Left lung (tissue), 14 donors: ENCODE measurements at places on chromosomes 1 and 21. TPM values are rescaled to one million over a fixed set of nuclear protein-coding genes. Genes with fewer than 3 reads are reported as not detected.

DNA sequence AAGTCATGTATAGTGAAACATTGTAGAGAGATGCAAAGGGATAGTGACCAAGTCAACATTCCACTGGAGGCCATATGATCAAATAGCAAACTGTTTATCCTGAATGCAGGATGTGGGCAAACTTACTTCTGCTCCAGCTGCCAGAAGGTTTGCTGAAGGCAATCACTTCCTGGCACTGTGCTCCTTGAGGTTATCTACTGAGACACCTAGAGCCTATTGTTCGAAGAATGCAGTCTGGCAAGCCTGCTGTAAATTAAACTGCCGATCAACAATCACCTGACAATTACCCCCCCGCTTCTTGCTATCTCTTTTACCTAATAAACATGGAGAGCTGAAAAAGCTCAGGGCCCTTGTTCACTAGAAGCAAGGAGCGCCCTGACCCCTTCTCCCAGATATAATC, 139.4 kb upstream of the B3GALT2 start:
- H3K27ac ChIP-seq = no peak overlapping the region
- no peak overlapping the region for H3K4me3 ChIP-seq
- H3K4me1 ChIP-seq = no peaks in the 10 kb centered on the region
- DNase-seq = no peak

The VAV3 gene
- total RNA-seq = 14.5 TPM

DNA sequence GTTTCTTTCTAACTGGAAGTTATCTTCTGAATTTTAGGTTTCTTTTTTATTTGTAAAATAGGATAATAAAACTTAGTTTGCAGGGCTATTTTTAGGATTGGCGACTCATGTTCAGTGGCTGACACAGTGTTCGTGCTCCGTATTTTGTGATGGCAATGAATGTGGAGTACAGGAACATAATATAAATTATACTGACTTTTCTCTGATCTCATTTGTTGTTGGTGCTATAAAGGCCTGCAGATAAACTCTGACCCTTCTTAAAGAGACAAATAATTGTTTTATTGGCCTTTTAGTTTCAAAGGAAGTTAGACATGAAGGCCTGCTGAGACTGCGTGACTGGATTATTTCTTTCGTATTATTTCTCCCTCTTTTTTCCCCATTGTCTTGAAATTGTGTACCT, 339.6 kb downstream of the PDE4B start:
- H3K27me3 ChIP-seq = no peaks in the 10 kb centered on the region
- H3K27ac ChIP-seq = no peak overlapping the region
- DNase-seq = no peak
- H3K36me3 ChIP-seq = no peaks in the 10 kb centered on the region
- no peak overlapping the region for H3K4me3 ChIP-seq
- H3K4me1 ChIP-seq = no peaks in the 10 kb centered on the region

DNA sequence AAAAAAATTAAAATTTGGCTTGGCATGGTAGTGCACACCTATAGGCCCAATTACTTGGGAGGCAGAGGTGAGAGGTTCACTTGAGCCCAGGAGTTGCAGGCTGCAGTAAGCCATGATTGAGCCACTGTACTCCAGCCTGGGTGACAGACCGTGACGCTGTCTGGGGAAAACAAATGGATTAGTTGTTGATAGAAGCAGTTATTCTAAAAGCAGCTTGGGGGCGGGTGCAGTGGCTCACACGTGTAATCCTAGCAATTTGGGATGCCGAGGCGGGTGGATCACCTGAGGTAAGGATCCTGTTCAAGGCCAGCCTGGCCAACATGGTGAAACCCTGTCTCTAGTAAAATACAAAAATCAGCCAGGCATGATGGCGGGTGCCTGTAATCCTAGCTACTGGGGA, 40.3 kb downstream of the KIF1B start:
- no peaks in the 10 kb centered on the region for H3K27me3 ChIP-seq
- peaks cover 2% of the 10 kb centered on the region for H3K4me1 ChIP-seq
- H3K4me3 ChIP-seq = no peak overlapping the region
- H3K27ac ChIP-seq = no peak overlapping the region
- DNase-seq = no peak

GRCh38 chr1:243496187-243496646, 240.4 kb downstream of the SDCCAG8 start:
- H3K36me3 ChIP-seq = peaks cover 28% of the 10 kb centered on the region
- no peaks in the 10 kb centered on the region for H3K4me1 ChIP-seq
- H3K4me3 ChIP-seq = peak overlapping the region; percentile 12

DNA sequence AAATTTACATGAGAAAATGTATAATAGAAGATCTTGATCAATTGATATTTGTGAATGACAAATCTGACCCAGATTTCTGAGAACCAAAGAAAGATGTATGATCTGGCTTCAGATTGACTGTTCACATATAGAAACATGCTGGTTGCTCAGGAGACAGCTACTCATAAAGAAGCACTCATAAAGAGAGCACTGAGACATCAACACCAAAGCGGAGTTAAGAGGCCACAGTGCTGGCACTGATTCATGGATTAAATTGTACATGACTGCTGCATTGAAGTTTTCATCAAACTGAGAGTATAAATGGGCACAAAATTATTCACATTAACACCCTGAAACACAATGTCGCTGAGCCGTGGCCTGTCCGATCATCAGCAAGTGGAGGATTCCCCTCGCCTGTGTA, 46.2 kb downstream of the SH3GLB1 start:
- H3K27me3 ChIP-seq = no peaks in the 10 kb centered on the region
- no peak overlapping the region for H3K27ac ChIP-seq

- H3K36me3 ChIP-seq = peaks cover 56% of the 10 kb centered on the region
- no peaks in the 10 kb centered on the region for H3K27me3 ChIP-seq
These were observed 32.6 kb upstream of the EPHA8 start for GRCh38 chr1:22530715-22531114.

GRCh38 chr1:3465091-3465934, 10.8 kb downstream of the ARHGEF16 start:
- no peaks in the 10 kb centered on the region for H3K27me3 ChIP-seq
- peak; percentile 64 for DNase-seq
- H3K4me3 ChIP-seq = no peak overlapping the region

DNA sequence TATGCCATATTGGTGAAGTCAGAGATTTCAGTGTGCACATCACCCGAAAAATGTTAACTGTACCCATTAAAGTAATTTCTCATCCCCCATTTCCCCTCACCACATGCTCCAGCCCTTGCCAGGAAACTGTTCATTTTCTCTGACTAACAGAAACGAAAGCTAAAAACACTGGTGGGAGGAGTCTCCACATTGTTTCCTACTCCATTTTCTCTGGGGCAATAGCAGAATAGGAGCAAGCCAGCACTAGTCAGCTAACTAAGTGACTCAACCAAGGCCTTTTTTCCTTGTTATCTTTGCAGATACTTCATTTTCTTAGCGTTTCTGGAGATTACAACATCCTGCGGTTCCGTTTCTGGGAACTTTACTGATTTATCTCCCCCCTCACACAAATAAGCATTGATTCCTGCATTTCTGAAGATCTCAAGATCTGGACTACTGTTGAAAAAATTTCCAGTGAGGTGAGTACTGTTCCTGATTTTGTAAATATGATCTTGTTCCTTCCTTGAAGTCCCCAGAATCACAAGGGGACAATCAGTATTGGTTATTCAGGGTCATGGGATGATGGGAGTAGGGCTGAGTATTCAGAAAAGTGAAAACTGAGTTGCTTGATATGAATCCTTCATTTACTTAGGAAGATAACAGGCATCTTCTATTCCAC, at the start of gene IFI16:
Gene IFI16, plus strand, starts transcription at position 204 of the 658 bp plus-strand sequence. CDS start 4,774 bp downstream, outside the sequence.
- peaks cover 71% of the 10 kb centered on the region for H3K4me1 ChIP-seq
- H3K27ac ChIP-seq = peak within 1 kb of the TSS; percentile 95
- H3K36me3 ChIP-seq = no peaks in the 10 kb centered on the region
- no peak for DNase-seq

The RUNX3 gene
- total RNA-seq = 8.7 TPM

DNA sequence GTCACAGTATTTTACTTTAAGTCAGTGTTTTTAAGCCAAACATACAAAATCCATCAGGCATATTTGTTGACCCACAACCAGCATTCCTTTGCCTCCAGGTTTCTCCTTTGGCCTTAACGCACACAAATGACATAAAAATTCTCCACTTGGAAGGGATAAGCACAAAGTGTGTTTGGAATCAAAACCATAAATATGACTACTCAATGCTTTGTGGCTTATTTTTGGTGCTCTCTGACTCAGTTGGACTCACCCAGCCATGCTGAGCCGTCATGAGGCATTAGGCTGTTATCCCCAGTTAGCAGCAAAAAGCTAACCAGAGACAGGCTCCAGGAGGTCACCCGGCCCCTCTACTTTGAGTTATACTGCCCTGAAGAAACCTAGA, 948 bp downstream of the PRUNE1 start:
- no peaks in the 10 kb centered on the region for H3K36me3 ChIP-seq
- peak overlapping the region; percentile 96 for H3K27ac ChIP-seq
- DNase-seq = no peak
- H3K27me3 ChIP-seq = no peaks in the 10 kb centered on the region
- peak overlapping the region; percentile 66 for H3K4me3 ChIP-seq

DNA sequence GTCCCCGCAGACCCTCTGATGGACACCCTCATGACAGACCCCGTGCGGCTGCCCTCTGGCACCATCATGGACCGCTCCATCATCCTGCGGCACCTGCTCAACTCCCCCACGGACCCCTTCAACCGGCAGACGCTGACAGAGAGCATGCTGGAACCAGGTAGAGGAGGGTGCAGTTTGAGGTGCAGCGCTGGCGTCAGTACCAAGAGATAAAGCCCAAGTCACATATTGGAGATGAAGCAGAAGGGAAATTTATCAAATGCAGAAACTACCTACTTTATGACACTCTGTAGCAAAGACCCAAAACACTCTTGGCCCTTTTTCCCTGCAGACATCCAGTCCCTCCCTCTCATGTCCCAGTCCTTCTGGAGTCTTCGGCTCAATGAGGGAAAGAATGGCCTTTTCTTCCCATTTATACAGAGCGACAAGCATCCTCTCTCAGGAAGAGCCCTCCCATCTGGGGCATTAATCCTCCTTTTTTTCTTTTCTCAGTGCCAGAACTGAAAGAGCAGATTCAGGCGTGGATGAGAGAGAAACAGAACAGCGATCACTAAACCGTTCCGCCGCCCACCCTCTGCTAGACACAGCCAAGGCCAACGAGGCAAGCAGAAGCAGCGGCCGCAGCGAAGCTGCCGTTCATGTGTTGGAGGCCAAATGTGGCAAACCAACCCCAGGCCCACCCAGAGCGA, 30.8 kb upstream of the KIF1B start:
- no peak for DNase-seq
- no peaks in the 10 kb centered on the region for H3K4me1 ChIP-seq

The VASH2 gene
- total RNA-seq = 2.4 TPM

DNA sequence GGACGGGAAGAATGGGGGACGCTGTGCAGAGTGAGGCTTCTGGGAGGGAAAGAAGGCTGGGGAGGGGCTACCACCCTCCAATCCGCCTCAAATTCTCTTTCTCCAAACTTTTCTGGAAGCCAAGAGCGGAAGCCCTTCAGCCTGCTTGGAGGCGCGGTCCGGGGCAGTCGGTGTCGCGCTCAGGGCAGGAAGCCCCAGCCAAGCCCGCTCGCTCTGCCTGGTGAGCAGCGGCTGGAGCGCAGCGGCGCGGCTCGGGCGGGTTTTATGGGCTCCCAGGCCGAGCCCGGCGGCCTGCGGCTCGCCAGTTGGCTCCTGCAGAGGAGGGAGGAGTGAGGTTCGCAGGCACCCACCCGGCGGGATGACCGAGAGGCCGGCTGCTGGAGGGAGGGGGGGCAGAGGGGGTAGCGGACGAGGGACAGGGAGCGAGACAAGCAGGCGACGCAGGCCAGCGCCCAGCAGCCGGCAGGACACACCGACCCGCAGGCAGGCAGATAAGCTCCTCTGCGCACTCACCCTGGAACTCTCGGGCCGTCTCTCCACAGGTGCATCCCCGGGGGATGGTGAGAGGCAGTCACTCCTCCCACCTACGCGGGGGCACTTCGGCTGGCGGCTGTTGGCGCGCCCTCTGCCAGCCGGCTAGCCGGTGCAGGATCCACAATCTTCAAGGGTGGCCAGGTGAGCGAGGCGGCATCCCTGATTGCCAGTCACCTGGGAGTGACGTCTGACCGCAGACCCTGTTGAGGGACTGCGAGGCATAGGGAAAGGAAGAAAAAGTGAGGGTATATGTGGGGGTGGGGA, at the start of gene AVPR1B:
Gene AVPR1B, minus strand, starts transcription at position 238 of the 798 bp plus-strand sequence. CDS start 498 bp downstream, outside the sequence.
- peak; percentile 38 for DNase-seq
- no peaks in the 10 kb centered on the region for H3K36me3 ChIP-seq
- no peaks in the 10 kb centered on the region for H3K27me3 ChIP-seq
- H3K4me1 ChIP-seq = peaks cover 10% of the 10 kb centered on the region
- no peak within 1 kb of the TSS for H3K27ac ChIP-seq
- H3K4me3 ChIP-seq = peak within 1 kb of the TSS; percentile 15

The EPHA8 gene
- not detected for total RNA-seq

- no peak overlapping the region for H3K27ac ChIP-seq
- no peak for DNase-seq
- peaks cover 52% of the 10 kb centered on the region for H3K4me1 ChIP-seq
These were observed 1.4 kb downstream of the MEGF6 start for GRCh38 chr1:3609769-3610526.

DNA sequence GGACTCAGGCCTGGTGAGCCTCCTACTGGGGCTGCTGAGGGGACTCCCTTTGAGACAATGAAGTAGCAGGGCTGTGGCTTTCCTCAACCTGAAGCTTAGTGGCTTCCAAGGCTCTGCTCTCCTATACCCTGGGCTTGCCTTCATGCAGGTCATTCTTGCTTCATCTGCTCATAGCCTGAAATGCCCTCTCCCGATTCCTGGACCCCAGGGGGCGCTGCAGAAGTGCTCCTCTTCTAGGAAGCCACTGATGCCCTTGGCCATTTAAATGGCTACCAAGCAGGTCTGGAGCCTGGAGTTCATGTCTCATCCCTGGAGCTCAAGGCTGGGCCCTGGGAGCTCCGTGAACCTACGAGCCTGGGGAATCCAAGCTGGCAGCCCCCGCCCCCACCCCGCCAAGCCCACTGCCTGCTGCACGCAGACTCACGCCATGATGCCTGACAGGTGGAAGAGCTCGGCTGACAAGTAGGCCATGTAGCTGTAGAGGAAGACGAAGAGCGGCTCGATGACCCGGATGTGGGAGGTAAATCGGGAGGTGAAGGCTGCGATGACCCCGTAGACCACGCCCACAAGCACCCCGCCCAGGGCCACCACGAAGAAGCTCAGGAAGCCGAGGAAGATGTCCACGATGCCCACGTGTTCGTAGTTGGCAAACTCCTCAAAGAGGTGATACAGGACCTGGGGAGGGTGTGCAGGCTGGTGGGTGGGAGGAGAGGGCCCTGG, 45.7 kb downstream of the SLC9A1 start:
- H3K27me3 ChIP-seq = no peaks in the 10 kb centered on the region
- H3K36me3 ChIP-seq = no peaks in the 10 kb centered on the region
- no peak overlapping the region for H3K27ac ChIP-seq
- H3K4me1 ChIP-seq = peaks cover 41% of the 10 kb centered on the region
- no peak overlapping the region for H3K4me3 ChIP-seq

- DNase-seq = no peak
- no peaks in the 10 kb centered on the region for H3K27me3 ChIP-seq
- no peak overlapping the region for H3K4me3 ChIP-seq
These were observed 14.7 kb upstream of the OVAAL start for GRCh38 chr1:180544050-180544449.

GRCh38 chr1:117611121-117611601, 5.3 kb downstream of the TENT5C start:
- no peak overlapping the region for H3K27ac ChIP-seq
- peaks cover 60% of the 10 kb centered on the region for H3K4me1 ChIP-seq
- DNase-seq = no peak
- H3K36me3 ChIP-seq = no peaks in the 10 kb centered on the region

- H3K27me3 ChIP-seq = no peaks in the 10 kb centered on the region
- H3K4me3 ChIP-seq = no peak overlapping the region
- DNase-seq = no peak
- no peaks in the 10 kb centered on the region for H3K4me1 ChIP-seq
- no peaks in the 10 kb centered on the region for H3K36me3 ChIP-seq
- no peak overlapping the region for H3K27ac ChIP-seq
These were observed 401 bp downstream of the ITLN1 start for GRCh38 chr1:160884579-160884978.

The TMEM269 gene
- not detected for total RNA-seq

The SLC2A1 gene
- 10.5 TPM for total RNA-seq

The LUZP1 gene
- 29.8 TPM for total RNA-seq
